ENCODE measurements at places on chromosomes 6 and 20.
A peak's percentile ranks its signal among the peaks of the same experiment; 100 is the strongest.

DNA sequence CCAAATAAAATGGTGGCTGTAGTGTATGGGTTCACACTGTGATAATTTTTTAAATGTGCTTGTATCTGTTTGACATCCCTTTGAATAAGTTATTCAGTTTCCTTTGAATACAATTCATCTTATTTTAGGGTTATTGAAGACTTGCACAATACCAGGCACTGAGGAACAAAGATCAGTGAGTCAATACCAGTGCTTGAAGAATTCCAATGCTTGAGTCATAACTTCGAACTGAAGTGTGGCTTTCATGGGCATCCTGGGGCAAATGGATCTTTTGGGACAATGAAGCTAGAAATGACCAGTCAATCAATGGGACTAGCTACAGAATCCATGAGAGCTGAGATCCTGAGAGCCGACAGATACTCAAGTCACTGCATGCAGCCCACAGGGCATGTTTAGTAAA, 349.9 kb upstream of the FLRT3 start:
- no peak for DNase-seq

- DNase-seq, result no peak
Observed at GRCh38 chr6:159533016-159533415, 160.0 kb downstream of the SOD2 start.

DNA sequence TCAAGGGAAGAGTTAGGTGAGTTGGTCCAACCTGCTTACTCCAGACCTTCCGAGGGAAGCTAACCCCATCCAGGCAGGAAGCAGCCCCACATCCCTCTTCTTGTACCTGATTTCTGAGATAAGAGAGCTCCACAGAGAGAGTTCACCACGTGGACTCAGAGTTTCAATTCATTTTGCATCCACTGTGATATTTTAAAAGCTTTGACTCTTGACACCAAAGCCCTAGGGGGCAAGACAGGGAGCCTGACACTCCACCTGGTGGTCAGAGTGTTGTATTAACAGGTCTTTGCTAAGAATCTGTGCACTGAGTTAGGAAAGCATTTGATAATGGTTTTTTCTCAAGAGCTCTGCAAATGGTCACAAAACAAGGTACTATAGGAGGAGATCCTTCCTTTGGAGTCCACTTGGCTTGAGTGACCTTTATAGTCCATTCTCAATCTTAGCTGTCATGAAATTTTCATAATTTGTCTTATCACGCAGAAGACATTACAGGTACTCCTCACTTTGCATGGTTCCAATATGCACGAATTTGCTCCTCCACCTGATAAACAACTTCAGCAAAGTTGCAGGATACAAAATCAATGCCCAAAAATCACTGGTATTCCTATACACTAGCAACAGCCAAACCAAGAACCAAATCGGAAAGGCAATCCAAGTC, 56.2 kb upstream of the RIPOR2 start:
- DNase-seq, result peak; percentile 48

DNA sequence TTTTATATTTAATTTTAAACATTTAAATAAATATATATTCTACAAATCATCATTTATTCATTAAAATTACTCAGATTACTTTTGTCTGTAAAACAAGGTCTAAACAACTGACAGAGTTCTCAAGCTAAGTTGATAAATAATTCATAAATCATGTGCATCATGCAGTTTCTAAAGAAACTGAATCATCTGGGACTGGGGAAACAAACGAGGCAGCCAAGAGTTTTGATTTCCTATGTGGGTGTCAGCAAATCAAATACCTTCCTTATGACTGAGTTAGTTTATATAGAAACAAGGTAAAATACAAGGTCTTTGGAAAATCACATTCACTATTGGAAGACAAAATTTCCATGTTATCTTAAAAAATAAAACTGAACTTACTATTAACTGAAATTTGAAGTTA, 149.9 kb upstream of the BEND6 start:
- no peak for DNase-seq

GRCh38 chr6:116385459-116385802, 14.7 kb downstream of the DSE start:
- no peak for DNase-seq

DNA sequence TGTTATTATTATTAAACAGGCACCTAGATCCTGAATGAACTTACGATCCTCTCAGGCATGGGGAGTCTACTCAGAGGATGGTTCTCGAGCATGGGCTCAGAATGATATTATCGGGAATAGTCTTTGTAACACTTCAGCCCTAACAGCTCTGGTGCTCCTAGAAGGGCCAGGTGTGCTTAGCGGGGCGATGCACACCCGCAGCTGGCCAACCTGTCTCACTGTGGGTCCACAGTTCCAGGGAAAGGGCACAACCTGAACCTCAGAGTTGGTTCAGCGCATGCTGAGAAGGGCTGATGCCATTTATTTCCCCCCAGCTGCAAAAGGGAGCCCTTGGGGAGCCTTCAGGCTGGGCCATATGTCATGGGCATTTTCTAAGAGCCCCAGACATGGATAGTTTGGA, 26.2 kb downstream of the RRAGD start:
- DNase-seq, result no peak

DNA sequence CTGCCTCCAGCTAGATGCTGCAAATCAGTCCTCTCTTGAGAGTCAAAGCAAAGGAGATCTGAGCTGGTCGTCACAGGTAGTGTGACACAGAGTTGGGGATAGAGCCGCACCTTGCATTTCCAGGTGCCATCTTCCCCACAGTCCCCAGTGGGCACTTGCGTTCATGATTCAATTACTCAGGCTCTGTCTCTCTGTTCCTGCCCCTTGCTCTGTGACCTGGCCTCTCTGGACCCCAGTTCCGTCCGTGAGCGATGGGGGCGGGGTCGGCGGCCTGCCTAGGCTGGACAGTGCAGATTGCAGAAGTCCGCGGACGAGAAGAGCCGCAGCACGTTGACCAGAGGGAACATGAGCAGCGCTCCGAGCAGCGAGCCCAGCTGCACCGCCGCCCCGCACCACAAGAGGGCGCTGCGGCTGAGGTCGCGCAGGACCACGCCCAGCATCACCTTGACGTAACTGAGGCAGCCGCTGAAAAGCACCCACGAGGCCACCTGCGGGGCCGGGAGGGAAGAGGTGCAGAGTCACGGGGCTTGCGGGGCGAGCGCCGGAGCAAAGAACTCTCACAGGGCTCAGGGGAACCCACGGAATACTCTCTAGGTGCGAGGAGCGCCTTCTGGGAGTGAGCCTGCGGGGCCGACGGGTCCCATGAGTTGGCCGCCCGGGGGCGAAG, 7.4 kb downstream of the SLC52A3 start:
- peak; percentile 15 for DNase-seq

DNA sequence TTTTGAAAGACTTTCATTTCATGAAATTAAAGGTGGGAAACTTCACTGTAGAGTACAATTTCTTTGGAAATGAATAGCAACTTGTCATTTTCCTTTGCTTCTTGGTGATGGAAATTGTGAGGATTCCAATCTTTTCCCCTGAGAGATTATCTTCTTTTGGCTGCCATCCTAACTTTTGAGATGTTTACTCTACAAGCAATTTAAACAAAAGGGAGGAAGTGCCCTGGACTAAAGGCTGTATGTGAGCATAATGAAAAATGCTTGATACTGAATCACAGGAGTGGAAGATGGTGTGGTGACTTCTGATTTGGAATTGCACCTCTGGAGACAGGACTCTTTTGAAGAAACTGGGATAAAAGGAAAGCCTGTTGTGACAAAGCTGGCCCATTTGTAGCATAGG, 43.1 kb upstream of the JAG1 start:
- no peak for DNase-seq

GRCh38 chr6:43588194-43588593, 12.2 kb downstream of the POLH start:
- no peak for DNase-seq

- no peak for DNase-seq
Observed at GRCh38 chr6:130138116-130138908, 84.4 kb downstream of the SAMD3 start.

GRCh38 chr6:124190256-124190655, 386.6 kb downstream of the NKAIN2 start:
- DNase-seq, result no peak

DNA sequence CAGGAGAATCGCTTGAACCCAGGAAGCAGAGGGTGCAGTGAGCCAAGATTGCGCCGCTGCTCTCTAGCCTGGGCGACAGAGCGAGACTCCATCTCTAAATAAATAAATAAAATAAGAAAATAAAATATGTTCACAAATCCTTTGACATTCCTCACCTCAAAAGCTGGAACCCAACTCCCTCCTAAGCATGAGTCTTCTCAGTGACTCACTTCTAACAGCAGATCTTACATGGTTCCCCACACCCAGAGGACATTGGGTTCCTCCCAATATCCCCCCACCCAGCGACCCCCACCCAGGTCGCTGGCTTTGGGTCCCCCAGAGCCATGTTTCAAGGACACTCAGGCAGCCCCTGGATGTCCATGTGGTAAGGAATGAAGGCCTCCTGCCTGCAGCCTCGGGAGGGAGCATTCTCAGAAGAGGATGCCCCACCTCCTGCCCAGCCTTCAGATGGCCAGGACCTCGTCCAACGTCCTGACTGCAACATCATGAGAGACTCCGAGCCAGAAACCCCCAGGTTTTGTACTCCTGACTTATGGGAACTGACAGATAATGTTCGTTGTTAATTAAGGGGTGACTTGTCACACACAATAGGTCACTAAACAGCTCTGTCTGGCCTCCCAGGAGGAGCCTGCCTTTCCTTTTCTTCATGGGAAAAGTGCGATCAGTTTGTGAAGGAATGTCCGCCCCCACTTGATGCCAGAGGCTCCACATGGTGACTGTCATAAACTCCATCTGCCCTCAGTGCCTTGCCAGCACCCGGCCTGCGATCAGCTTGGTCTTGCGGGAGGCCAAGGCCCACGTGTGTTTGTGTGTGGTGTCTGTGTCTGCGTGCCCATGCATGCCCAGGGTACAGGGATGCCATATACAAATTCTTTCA, 10.1 kb upstream of the GMEB2 start:
- DNase-seq, result no peak

GRCh38 chr6:1621070-1621701, 11.5 kb downstream of the FOXC1 start:
- DNase-seq, result no peak

DNA sequence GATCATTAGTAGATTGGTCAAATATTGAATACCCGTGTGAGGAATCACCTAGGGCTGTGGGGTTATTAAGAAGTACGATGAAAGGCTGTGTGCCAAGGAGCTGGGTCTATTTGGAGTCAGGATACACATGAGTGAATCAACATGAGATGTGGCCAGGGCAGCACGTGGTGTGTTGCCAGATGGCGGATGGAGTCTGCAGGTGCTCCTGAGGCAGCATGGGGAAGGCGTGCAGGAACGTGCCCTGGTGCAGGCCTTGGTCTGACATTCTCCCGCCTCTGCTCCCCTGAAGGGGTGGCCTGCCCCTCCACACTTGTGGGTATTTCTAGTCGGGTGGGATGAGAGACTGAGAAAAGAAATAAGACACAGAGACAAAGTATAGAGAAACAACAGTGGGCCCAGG, 39.0 kb upstream of the SLC22A1 start:
- no peak for DNase-seq

DNA sequence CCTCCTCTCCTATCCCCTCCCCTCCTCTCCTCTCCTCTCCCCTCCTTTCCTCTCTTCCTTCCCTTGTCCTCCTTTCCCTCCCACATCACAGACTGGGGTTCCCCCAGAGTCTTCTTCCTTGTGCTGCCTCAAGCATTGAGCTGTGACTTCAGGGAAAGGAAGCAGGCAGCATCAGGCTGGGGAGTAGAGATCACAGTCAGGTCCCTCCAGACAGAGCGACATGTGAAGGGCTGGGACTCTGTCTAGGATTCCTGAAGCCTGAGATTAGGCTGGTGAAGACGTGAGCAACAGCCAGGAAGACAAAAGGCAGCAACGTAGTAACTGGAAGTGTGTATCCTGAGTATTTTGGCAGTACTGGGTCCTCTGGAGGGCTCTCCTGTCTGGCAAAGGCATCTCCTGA, 265.4 kb upstream of the SUPT3H start:
- no peak for DNase-seq

- DNase-seq, result no peak
Observed at GRCh38 chr6:52306972-52307870, 22.7 kb upstream of the MCM3 start.

DNA sequence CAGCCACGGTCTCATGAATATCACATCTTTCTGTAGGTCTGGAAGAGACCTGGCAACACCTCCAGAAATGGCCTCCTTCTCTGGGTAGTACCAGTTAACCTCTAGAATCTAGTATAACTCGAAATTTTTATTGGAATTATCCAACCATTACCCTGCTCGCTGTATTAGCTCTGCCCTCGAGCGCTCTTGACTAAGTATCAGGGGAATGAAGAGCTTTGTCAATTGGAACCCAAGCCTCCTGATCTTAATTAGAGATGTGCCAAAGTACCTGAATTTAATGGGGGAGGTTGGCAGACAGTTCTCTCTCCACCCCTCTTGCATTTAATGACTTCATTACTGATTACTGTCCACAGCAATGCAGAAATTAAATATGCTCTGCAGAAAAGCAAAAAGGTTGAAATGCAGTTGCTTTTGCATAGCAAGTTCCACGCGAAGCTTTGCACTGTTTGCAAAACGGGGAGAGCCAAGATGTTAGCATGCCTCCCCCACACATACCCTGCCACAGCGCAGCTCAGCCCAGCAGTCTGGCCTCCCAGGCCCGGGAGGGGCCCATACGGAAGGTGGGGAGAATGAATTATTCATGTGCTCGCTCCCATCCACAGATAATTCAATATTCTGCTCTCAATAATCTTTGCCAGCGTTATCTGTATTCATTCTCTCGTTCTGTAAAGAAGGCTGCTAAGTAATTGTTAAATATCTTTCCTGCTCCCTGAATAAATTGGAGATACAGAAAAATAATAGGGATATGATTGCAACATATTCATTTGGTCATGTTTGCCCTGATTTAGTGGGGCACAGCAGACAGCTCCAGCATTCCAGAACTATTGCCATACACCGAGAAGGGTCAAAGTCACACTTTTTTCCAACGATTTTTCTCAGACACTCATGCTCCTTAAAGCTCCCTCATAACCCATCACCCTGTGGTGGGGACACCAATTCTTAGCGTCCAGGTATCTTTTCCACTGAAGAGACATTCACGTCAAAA, 305.8 kb downstream of the CDH26 start:
- DNase-seq, result no peak

DNA sequence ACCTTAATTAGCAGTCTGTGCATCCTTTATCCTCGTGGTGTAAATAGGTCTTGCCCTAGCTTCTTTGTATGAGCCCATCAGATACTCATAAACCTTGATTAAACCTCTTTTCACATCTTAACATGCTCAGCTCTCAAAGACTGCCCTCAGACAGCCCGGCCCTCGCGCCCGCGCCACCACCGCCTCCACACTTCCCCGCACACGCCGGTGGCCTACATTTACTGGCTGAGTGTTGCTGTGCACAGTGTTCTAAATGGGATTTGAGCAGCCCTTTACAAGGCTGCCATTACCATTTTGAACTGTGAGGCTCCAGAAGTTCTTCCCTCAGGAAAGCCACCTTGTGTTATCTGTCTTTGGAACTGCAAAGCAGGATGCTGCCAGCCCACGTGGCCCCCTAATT, 63.0 kb upstream of the INSM1 start:
- DNase-seq, result no peak

DNA sequence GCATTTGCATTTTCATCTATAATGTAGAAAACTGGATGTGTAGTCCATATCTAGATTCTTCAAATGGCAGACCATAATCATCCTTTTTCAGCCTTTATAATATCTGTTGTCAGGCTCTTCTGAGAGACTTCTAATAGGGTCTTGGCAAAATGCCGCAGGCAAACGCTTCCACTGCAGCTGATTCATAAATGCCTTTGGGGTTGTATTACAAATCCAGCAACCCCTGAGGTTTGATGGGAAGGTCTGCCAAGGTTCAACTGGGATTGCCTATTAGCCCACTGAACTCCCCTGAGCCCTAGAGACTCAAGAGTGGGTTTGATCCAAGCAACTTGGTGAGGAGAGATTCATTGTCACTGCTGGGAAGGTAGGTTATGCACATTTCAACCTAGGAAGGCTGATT, 365.2 kb upstream of the POU3F2 start:
- no peak for DNase-seq

- DNase-seq, result no peak
Observed at GRCh38 chr6:166553563-166554271, 32.8 kb downstream of the RAMACL start.
